ENCODE measurements at places on chromosomes 3 and 15.

DNA sequence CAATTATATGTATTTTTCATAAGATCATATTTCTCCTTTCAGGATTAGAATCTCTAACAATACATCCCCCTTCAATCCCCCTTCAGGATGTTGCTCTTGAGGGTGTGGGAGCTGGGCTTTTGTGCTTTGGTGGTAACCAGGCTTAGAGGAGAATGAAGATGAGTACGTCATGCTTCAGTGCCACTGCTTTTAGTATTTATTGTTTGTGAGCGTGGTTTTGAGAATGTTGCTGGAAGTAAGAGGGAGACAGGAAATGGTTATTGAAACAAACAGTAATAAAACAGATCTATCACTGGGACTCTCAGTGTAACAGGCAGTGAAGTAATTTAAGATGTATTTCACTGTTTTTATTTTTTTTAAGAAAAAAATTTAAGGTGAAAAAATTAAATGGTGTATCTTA, 35.3 kb downstream of the GBE1 start:
- DNase-seq, result no peak

DNA sequence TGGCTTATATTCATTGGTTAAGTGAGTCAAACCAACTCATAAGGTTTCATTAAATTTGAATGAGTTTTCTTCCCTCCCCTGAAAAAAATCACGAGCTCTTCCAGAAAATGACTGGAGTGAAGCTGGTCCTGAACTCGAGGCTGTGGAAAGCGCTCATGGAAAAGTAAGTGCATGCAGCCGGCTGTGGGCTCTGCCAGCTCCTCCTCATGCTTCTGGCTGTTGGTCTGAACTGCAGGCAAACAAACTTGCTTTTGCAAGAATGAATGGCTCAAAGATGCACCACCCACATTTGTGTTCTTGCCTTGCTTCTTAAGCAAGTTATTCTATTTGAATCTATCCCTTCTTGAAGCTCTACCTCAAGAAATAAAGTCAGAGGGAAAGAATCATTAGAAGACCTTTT, 6.2 kb downstream of the ETV5 start:
- DNase-seq, result no peak

- no peak for DNase-seq
Observed at GRCh38 chr3:9721700-9722060, 9.9 kb upstream of the BRPF1 start.

GRCh38 chr15:51310064-51310463, 28.3 kb downstream of the CYP19A1 start:
- no peak for DNase-seq

DNA sequence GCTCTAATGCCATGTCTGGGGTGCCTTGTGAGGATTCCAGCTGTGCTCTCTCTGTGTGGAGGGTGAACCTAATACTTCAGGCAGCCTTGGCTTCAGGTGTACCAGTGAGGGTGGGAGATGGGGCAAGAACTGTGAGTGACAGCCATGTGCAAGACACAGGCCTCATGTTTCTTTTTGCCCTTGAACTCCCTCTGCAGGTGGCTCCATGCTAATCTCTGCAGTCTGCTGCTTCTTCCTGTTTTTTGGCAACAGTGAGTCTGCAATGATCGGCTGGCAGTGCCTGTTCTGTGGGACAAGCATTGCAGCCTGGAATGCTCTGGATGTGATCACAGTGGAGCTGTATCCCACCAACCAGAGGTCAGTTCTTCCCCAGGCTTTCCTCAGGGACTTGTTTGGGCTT, 189.3 kb downstream of the SV2B start:
- DNase-seq, result no peak

- DNase-seq, result no peak
Observed at GRCh38 chr3:151219056-151219455, 16.0 kb upstream of the GPR171 start.

GRCh38 chr15:91482799-91483198, 370.7 kb upstream of the SLCO3A1 start:
- no peak for DNase-seq

DNA sequence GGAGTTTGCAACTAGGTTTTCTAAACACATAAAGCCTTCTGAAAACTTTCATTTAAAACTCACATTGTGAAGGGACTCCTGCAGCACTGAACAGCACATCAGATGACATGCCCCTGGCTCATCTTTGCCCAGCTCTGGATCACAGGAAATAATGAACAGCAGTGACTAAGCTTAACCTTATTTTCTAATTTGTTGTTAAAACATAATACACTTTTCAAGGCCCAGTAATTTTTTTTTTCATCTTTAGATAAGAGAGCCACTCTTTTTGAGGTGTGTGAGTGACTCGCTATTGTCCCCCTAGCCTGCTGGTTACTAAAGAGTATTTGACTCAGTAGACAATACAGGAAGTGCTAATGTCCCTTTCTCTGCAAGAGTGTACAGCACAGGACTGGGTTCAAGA, 204.0 kb downstream of the OSBPL10 start:
- DNase-seq, result no peak

DNA sequence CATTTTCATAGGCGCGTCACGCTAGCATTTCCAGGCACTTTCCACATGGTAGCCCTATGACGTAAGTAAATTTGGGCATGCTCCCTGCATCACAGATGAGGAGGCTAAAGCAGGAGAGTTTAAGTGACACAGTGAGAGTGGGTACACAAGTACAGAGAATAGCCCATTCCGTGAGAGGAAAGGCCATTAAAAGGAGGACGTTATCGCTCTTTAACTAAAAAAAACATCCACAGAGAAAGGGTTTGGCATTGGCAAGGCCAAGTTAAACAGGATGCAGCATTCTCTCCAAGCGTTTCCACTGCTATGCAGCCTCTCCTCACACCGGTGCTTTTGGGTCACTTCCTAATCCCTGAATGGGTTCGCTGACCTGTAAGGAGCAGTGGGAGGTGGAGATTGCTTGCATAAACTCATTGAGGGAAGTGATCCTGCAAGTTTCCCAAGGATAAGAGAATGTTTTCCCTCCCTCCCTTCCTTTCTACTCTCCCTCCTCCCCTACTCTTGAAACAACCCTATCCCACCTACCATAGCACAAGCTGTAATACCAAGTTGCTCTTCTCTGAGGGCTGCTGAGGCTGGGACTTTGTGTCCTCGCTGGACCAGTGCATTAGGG, 147.7 kb downstream of the VGLL4 start:
- DNase-seq, result no peak

GRCh38 chr15:45914425-45914824, 279.6 kb downstream of the SQOR start:
- no peak for DNase-seq

DNA sequence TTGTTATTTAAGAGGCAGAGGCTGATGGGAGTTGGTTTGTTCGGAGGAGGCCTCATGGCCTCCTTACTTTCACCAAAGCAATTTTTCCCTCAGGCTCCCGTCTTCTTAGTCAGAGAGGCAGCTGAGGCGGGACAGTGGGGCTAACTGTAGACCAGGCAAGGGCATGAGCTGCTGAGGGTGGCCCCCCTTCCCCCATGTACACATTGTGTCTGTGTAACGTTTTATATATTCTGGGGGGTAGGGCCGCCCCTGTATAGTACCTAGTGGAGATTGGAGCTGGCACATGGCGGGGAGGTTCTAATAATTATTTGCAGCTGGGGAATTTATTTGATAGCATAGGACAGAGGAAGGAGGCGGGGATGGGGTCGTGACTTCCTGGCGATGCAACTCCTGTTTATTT, 35.1 kb downstream of the NGRN start:
- DNase-seq, result no peak

DNA sequence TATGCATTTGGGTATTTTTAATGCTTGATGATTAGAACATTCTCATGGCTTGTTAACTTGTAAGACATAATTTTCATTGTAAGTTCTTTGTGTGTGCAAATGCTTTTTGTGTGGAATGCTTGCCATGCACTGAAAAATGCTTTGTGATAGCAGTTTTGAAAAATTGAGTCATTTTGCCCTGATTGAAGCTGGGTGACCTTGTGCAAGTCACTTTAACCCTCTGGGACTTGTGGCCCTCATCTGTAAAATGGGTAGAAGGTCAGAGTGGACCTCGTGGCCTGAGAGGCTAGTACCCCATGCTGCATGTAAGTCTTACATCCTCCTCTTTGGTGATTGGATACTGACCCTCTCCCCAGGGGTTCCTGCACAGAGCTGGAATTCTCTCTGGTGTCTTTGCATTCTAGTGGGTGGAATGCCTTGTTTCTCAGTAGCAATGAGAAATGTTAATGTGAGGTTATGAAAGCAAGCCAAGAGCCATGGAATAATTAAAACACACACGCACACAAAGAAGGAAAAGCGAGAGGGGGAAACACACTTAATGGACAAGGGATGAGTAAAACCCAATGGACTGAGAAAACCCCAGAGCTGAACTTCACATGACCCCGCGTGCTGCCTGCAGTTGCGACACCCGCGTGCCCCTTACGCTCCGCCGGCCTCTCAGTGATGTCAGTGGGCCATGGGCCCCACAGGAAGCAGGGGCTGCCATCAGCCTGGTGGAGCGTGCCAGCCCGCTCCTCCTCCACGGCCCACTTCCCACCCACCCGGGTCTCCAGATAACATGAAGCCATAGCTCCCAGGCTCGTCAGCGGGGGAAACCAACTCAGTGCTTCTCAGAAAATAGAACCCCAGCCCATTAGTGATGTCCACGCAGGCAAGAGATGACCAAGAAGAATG, 44.0 kb downstream of the SMAD3 start:
- no peak for DNase-seq

GRCh38 chr15:95041297-95041696, 809.9 kb downstream of the MCTP2 start:
- no peak for DNase-seq

GRCh38 chr3:27521872-27522265, 37.7 kb upstream of the SLC4A7 start:
- no peak for DNase-seq

- no peak for DNase-seq
Observed at GRCh38 chr3:13707456-13707855, 158.5 kb downstream of the FBLN2 start.

DNA sequence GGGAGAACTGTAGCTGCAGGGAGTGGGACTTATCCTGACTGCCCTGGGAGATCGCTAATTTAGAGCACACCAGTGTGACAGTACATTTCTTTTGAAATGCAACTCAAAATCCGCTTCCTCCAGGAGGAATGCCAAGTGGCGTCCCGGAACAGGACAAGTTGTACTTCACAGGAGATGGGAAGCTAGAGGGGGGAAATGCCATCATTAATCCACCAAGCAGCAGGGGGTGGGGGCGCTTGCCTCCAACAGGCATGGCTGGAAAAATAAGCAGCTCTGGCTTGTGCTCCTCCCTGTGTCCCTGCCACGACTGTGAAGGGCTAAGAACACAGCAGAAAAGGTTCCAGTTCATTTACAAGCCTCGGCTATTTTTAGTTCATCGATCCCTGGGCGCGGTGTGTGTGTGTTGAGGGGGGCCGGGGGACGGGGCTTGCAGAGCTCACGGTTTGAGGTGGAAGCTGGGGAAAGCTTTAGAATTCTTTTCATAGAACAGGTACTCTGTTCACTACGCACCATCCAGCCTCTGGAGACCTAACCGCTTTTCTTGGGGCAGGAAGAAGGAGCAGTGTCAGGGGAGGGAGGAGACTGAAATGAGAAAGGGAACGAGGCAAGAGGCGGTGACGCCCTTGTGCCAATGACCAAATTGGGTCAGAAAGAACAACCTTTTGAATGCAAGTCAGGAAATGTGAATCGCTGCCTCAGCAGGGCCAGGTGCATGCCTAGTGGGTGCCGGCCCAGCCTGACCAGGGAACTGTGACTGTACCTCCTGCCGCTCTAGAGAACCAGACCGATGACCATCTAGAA, 51.8 kb upstream of the DGKG start:
- DNase-seq, result no peak

- DNase-seq, result no peak
Observed at GRCh38 chr3:33360136-33360825, 79.9 kb downstream of the UBP1 start.

GRCh38 chr3:188299708-188300107, 145.8 kb downstream of the LPP start:
- no peak for DNase-seq

DNA sequence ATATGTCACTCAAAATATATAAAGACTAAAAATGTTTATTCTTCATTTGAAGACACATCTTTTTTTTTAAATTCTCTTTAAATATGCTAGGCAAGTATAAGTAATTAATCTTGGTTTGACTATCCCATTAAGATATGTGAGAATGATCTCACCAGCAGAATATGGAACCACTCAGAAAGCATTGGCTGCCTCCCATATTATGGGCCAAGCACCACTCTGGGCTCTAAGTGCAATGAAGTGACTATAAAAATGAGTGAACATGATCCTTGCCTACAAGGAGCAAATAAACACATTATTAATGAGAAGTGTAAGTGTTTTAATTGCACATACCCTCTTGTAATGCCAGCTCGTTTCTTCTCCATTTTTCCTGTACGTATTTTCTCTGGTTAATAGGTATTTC, 328.5 kb downstream of the NAALADL2 start:
- DNase-seq, result no peak

DNA sequence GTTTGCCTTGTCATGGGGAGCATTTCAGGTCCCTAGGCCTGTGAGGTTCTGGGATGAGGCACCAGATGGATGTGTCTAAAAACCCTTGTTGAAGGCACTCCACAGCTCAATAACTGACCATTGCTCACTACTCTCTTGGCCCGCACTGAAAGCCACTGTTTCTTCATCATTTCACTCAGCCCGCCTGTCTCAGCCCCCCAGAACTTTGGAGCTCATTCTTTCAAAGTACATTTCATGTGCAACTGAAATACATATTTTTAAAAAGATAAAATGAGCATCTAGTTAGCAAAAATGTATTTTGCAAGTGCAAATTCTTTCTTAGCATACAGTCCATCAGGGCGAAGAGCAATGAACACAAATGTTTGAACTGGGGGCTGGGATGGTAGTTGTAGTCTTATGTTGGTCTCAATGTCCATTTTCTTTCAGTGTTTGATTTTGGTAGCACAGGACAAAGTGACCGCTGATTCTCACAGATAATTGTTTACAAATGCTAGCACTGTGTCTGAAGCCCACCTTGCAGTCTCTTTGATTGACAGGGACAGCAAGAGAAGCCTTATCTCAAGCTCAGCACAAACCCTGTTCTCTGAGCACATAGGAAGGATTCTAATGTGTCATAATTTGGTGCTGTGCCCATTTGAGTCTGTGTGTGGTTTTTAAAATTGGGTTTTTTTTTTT, 19.6 kb downstream of the HEMK1 start:
- no peak for DNase-seq
